ENCODE measurements at places on chromosomes 1 and 21. TPM values are rescaled to one million over a fixed set of nuclear protein-coding genes. Genes with fewer than 3 reads are reported as not detected.

The PRRX1 gene
- 1.9 TPM for total RNA-seq

- H3K36me3 ChIP-seq, result no peaks in the 10 kb centered on the region
- no peak overlapping the region for H3K27ac ChIP-seq
- no peaks in the 10 kb centered on the region for H3K4me1 ChIP-seq
These were observed 84.6 kb downstream of the GPR88 start for GRCh38 chr1:100622506-100622905.

The ADAMTS4 gene
- total RNA-seq, result 2.0 TPM

The SPATA17 gene
- total RNA-seq, result not detected

The LHX8 gene
- not detected for total RNA-seq

The MFSD2A gene
- 76.7 TPM for total RNA-seq

All from Peyer's patch (tissue), 4 donors.